ENCODE measurements at places on chromosomes 7 and 10.

- no peak for DNase-seq
Measured at GRCh38 chr10:34166354-34166753, 648.7 kb downstream of the PARD3 start.

- no peak for DNase-seq
Measured at GRCh38 chr7:99733003-99733402, 2.0 kb downstream of the CYP3A7 start.

DNA sequence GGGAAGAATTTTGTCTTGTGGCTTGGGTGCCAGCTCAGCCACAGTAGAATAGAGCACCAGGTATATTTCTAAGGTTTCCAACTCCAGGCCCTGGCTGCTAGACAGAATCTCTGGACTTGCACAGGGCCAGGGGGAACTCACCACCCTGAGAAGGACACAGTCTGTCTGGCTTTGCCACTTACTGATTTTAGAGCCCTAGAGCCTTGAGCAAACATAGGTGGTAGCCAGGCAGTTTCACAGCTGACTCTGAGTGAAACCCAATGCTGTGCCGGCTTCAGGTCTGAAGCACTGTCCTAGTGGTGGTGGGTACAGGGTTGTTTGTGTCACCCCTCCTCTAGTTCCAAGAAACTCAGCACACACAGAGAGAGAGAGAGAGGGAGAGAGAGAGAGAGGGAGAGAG, 81.6 kb downstream of the TES start:
- DNase-seq: no peak

DNA sequence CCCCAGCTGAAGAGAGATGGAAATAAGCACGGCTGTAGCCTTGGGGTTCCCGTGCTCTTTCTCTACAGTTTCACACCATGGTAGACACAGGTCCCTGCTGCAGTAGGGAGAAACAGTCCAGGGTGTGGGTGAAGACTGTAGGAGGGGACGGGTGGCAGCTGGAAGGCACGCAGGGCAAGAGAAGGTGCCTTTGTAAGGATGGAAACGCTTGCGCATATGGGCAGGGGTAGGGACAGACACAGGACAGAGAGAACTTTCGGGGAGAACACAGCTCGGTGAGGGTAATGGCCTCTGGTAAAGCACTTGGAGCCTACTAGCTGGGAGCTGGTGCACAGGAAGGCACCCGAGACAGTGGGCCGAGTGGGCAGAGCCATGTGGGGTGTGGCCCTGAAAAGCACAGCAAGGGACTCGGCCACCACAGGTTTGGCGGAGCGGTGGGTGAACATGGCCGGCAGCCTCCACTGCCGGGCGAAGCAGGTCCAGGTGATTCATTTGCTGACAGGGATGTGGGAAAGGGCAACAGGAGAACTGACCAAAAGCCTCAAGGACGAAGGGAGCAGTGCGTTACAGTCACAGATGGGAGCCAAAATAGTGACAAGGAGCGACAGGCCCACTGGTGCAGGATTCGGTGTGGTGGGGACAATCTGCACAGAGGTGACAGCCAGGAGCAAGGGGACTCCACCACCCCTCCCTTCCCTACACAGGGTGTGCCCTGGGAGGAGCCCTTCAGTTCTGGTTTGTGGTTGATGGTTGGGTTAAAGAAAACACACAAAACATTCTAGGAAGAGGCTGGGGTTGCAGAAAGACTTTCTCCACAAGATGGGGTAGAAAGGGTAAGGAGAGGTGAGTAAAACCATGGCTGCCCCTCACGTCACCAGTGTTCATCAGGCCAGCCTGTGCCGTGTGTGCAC, 97.1 kb downstream of the VOPP1 start:
- no peak for DNase-seq
